ENCODE measurements at places on chromosomes 7 and 10.

DNA sequence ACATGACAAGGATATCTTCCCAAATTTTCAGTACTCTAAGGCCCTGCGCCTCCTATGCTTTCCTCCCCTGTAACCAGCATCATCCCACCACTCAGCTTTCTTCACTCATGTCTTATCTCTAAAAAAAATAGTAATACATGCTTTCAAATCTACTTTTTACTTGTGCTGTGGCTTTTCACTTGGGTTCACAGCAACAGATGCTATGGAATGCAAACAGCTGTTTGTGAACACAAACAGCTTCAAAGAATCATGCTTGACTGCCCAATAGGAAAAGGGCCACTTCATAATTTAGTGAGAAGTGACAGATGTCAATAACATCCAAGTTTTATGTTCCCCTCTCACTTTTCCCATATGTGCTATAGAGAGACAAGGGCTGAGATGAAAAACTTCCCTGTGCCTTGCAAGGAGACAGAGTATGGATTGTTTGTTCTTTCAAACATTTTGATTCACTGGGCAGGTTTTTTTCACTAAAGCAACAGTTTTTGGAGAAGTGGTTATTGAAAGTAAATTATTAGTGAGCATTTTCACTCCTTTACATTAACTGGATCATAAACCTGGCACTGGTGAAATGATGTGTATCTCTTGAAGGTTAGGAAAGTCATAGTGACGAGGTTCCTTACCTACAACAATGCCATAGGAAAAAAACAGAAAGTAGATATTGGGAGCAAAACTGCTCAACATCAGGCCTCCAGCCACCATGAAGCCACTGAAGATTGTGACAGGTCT is 37.3 kb downstream of the SLC16A9 start:
- no peak for DNase-seq

DNA sequence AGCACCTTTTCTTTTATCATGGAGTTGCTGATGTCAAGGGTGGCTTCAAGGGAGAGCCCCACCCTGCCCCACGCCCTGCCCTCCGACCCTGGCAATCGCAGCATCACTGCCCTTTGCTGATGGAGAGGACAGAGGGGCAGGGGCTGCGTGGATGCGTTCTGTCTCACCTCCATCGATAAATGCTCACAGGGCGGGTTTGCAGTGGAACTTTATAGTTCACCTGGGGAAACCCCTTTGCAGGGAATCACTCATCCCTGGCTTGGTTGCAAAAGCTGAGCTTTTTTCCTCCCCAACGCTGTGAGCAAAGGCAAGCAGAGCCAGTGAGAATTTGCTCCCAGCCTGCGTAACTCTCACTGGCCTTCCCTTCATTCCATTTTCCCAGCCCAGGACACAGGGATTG is 176.8 kb downstream of the WDR37 start:
- DNase-seq = no peak

DNA sequence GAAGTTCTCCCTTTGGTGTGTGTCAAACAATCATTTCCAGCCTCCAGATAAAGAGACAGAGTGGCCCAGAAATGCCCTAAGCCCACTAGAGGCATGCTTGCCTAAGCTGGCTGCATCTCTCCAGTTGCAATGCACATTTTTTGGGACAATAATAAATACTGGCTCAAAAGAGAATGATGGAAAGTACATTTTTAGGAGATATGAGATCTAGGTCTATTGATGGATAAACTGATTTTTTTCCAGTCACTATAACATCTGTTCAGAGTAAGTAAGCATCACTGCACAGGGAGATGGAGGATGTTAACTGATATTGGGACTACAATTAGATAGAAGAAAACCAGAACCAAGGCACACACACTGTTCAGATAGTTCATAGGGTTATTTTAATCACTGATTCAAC is 553.0 kb downstream of the GRM8 start:
- DNase-seq = no peak

- no peak for DNase-seq
Measured at GRCh38 chr10:89550509-89550908, 15.1 kb upstream of the SLC16A12 start.

- no peak for DNase-seq
Measured at GRCh38 chr10:7767209-7767608, 20.6 kb downstream of the KIN start.

GRCh38 chr10:60042262-60042661 is 135.9 kb upstream of the CCDC6 start:
- DNase-seq = no peak

GRCh38 chr10:3333426-3333825 is 160.8 kb upstream of the PITRM1 start:
- DNase-seq = no peak

DNA sequence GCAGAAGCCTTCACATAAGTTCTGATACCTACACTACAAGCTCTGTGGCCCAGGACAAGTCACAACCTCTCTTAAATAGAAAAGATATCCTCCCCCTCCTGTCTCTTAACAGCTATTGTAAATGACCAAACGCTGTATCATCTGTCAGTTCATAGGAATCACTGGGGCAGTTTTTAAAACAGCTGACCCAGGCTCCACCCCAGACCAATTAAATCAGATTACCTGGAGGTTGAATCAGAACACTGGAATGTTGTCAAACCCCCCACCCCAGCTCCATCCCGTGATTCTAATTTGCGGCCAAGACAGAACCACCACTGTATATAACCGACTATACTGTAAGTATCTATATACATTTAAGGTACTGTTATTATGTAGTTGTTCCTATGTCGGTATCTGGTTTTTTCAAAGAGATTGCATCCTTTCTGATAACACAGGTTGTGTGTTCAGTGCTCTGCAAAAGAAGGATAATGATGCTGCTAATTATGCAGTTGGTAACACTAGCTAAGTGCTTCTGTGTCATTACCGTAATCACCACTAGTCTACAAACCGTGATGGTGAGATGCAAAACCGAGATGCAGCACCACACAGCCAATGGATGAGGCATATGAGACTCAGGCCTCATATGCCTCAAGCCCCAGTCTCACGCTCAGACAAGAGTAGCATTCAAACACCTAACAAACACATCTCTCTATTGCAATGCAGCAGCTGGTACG is 47.4 kb downstream of the TNS3 start:
- no peak for DNase-seq

GRCh38 chr7:146652176-146652575 is 535.6 kb downstream of the CNTNAP2 start:
- no peak for DNase-seq

DNA sequence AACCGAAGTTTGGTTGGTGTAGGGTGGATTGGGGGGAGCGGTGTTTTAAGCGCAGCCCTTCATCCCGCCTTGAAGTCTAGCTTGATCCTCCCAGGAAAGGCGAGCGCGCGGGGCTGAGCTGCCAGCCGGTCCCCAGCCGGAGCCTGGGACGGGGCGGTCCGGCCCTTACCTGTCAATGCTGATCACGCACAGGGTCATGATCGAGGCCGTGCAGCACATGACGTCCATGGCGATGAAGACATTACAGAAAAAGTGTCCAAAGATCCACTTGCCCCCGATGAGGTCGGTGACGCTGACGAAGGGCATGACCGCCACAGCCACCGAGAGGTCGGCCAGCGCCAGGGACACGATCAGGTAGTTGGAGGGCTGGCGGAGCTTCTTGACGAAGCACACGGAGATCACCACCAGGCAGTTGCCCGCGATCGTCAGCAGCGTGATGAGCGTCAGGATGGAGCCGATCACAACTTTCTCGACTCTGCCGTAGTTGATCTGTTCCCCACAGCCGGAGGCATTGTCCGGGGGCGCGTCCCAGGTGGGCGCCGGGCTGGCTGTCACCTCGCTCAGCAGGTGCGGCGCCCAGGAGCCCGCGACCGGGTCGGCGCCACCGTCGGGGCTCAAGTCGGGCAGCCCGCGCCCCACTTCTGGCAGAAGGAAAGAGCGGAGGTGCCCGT is 740 bp downstream of the HTR7 start:
- no peak for DNase-seq

DNA sequence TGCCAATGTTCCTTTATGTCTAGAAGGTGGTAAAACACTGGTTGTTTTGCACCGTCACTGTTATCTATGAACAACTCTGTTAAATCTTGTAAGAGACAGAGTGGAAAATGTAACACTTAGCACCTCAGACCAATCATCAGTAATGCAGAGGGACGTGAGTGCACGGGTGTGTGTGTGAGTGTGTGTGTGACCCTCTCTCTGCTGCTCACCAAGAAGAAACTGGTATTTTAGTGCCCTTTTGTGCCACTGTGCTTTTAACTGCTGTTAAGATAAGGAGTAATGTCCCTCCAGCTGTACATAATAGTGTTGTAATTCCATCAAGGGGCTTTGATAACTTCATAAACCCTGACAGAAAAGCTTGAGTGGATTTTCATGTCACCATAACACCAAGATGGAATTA is 130.1 kb downstream of the CREB5 start:
- DNase-seq = no peak

DNA sequence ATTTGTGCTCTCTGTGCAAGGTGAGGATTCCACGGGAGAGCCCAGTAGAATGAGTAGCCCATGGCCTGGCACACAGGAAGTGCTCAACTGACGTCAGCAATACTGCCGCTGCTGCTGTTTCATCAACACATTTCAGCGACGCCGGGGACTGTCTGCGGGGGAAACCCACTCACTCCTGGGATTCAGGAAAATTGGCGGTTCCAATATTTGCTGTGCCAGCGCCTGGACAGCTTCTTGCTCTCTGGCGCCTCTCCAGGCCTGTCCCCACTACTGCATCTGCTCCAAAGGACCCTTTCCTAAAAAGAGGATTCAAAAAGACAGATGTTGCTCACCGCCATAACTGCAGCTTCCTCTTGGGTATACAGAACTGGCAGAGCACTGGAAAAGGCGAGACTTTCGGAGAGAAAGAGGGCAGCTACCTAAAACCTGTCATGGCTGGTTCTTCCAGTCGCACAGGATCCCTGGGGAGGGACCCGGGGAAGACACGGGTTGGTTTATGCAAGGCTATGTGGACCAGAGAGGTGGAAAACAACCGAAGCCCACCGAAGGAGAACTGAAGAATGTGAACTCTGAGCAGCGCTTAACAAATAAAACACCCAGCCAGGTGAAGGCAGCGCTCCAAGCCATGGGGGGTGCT is 39.7 kb upstream of the ENO4 start:
- DNase-seq = no peak

GRCh38 chr7:46566097-46566774 is 645.2 kb upstream of the IGFBP3 start:
- no peak for DNase-seq

DNA sequence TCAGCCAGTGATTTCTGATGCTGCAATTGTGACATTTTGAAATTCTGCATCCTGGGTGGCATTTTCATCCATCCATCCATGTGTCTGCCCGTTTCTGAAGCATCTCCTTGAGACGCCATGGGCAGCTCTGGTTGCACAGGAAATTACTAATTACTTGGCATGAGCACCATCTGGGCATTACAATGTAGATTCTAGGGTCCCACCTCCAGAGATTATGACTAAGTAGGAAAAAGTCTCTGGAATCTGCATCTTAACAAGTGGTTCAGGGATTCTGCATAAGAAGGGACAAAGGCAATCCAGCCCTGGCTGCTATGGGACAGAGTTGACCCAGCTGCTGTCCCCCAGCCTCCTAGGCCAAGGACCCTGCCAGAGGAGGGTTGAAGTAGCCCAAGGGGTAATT is 65.3 kb downstream of the CUZD1 start:
- DNase-seq = no peak

DNA sequence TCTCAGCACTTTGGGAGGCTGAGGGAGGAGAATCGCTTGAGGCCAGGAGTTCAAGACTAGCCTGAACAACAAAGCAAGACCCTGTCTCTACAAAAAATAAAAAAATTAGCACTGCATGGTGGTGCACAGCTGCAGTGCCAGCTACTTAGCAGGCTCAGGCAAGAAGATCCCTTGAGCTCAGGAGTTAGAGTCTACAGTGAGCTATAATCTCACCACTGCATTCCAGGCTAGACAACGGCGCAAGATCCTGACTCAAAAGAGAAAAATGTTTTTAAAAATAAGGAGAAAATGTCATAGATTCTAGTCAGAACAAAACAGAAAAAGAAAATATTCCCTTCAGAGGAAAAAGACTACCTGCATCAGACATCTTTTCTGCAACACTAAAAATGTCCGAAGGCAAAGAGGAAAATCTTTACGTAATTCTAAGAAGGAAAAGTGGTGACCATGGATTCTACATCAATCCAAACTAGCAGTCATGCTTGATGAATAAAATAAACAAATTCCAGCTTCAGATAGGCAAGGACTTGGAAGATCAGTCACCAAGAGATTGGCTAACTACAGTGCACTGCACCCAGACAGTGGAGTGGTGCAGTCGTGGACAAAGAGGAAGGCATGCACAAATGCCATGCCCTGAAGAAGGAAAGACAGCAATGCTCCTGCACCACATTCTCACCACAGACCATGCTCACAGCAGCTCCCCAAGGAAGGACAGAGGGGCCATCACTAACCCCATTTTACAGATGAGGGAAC is 54.3 kb downstream of the ERCC6 start:
- DNase-seq = no peak
